ENCODE measurements at places on chromosomes 12 and 14. TPM values are rescaled to one million over a fixed set of nuclear protein-coding genes. Genes with fewer than 3 reads are reported as not detected.

GRCh38 chr14:95559203-95559602 is 24.4 kb downstream of the GLRX5 start:
- DNase-seq, result no peak

DNA sequence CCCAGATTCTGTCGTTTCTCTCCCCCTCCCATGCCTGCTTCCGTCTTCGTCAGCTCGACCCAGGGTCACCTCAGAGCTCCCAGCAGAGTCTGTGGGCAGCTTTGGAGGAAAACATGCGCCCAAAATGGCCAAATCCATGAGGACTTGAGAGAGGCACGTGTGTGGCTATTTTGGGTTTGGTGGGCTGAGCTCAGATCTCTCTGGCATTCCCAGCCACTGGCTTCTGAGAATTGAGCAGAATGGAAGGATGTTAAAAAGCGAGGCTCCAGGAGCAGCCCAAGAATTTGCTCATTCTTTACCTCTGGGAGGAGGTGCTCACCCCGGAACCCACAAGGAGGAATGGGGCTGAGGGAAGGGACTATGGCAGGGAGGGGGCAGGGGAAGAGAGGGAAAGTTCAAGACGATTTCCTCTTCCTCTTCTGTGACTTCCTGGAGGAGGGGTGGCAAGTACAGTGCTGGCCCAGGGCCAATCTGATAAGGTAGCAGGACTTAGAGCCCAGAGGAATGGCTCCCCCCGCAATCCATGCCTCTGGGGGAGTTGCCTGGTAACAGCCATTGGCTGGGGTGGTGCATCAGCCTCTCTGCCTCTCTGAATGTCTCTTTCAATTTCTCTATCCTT is 20.1 kb downstream of the TSPAN9 start:
- DNase-seq, result peak; percentile 61

- no peak for DNase-seq
These were observed 9.8 kb downstream of the APPL2 start for GRCh38 chr12:105226219-105226618.

DNA sequence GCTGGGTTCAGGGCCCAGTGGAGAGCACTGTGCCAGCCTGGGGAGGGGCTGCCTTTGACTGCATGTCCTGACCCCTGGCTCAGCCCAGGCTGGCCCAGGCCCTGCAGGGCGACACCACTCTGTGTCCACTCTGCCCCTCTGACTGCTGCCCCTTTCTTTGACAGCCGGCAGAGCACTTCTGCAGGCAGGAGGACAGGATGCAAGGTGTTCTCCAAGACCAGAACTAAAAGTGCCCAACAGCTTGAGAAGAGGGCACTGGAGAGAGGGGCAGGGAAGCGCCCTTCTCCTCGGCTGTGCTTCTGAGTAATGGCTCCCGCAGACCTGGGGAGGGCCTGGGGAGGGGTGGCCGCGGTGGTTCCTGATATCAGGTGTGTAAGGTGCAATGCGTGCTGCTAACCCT is 72.7 kb downstream of the WDR20 start:
- no peak for DNase-seq

DNA sequence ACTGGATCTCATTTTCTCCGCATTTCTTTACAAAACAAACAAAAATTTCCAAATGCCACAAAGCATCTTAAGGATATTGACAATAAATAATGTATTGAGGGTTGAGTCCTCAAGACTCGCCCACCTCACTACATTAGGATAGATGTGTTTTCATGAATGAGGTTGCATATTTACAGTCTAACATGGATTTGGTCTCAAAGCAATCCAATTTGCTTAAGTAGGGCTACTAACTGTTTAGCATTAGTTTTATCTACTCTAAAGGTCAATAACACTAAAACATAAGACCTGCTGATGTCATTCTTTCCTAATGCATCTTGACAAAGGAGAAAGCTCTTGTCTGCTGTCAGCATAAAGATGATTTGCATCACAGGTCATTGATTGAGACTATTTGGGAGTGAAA is 82.4 kb downstream of the PTPRR start:
- no peak for DNase-seq

DNA sequence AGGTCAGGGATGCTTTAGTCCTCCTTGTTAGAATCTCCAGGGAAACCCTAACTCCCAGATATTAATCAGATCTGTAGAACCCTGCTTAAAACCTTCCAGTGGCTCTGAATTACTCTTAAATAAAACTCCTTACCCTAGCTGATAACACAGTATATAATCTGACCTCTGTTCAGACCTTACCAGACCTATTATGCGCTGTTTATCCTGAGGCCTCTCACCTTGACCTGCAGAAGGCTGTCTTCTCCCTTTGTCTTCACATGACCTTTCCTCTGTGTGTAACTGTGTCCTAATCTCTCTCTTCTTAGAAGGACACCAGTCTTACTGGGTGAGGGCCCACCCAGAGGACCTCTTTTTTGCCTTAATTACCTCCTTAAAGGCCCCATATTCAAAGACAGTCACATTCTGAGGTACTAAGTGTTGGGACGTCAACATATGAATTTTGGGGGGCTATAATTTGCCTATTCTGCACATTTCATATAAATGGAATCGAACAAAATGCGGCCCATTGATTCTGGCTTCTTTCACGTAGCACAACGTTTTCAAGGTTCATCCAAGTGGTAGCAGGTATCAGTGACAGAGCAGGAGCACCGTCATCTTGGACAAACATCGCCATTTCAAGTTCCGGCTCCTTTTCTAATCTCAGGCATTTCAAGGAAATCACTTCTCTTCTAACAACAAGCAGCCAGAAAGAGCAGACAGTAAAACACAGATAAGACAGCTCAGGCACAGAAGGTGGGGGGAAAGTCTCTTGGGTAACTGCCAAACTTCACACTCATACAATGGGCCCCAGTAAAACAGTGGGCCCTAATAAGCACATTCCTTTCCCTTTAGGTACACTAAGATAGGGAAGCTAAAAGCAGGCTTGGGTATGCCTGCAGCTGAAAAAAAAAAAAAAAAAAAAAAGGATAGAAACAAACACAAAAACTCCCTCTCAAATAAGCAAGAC is 200.2 kb upstream of the NUDT4 start:
- peak; percentile 33 for DNase-seq

The GPR132 gene
- not detected for total RNA-seq

GRCh38 chr14:60506010-60506409 is 2.9 kb upstream of the SIX6 start:
- DNase-seq, result no peak

The CSAD gene
- total RNA-seq, result 16.3 TPM

- no peak for DNase-seq
These were observed 573 bp downstream of the CKB start for GRCh38 chr14:103521951-103522563.
